ENCODE measurements at places on chromosomes 5 and 9. TPM values are rescaled to one million over a fixed set of nuclear protein-coding genes. Genes with fewer than 3 reads are reported as not detected.

GRCh38 chr9:126009047-126009446 is 261.9 kb downstream of the PBX3 start:
- no peaks in the 10 kb centered on the region for H3K4me1 ChIP-seq
- no peak for DNase-seq
- H3K27ac ChIP-seq, result no peak overlapping the region
- H3K4me3 ChIP-seq, result no peak overlapping the region
- H3K27me3 ChIP-seq, result peaks cover 2% of the 10 kb centered on the region
- no peaks in the 10 kb centered on the region for H3K36me3 ChIP-seq

GRCh38 chr5:170749911-170750431 is 33.6 kb upstream of the GABRP start:
- no peaks in the 10 kb centered on the region for H3K36me3 ChIP-seq
- H3K27ac ChIP-seq, result no peak overlapping the region
- H3K4me3 ChIP-seq, result no peak overlapping the region
- H3K27me3 ChIP-seq, result peaks cover 21% of the 10 kb centered on the region

- H3K27ac ChIP-seq, result no peak overlapping the region
- DNase-seq, result no peak
- H3K36me3 ChIP-seq, result no peaks in the 10 kb centered on the region
These were observed 105.1 kb upstream of the TNPO1 start for GRCh38 chr5:72711351-72711750.

GRCh38 chr9:127971357-127972235 is 9.2 kb downstream of the EEIG1 start:
- DNase-seq, result no peak
- peaks cover 4% of the 10 kb centered on the region for H3K36me3 ChIP-seq
- H3K27ac ChIP-seq, result peak overlapping the region; percentile 92
- H3K4me1 ChIP-seq, result peaks cover 97% of the 10 kb centered on the region
- no peaks in the 10 kb centered on the region for H3K27me3 ChIP-seq

- peaks cover under 1% of the 10 kb centered on the region for H3K4me1 ChIP-seq
- DNase-seq, result no peak
- no peak overlapping the region for H3K4me3 ChIP-seq
- no peaks in the 10 kb centered on the region for H3K27me3 ChIP-seq
- no peaks in the 10 kb centered on the region for H3K36me3 ChIP-seq
These were observed 162.0 kb upstream of the CDKN2B start for GRCh38 chr9:22170990-22171670.

DNA sequence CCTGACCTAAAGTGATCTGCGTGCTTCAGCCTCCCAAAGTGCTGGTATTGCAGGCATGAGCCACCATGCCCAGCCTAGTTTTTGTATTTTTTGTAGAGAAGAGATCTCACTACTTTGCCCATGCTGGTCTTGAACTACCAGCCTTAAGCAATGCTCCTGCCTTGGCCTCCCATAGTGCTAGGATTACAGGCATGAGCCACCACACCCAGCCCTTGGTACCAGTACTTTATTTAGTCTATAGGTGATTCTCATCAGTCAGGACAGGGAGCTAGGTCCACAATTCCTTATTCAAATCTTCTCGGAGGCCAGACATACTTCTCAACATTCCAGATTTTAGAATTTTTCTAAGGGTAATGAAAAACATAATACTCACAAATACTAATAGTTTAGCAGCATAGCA is 8.4 kb downstream of the ZNF131 start:
- no peak for DNase-seq
- no peaks in the 10 kb centered on the region for H3K27me3 ChIP-seq
- H3K4me1 ChIP-seq, result peaks cover 59% of the 10 kb centered on the region
- no peak overlapping the region for H3K4me3 ChIP-seq
- peaks cover 46% of the 10 kb centered on the region for H3K36me3 ChIP-seq

GRCh38 chr5:36529142-36529541 is 77.3 kb upstream of the SLC1A3 start:
- H3K27ac ChIP-seq, result no peak overlapping the region
- H3K36me3 ChIP-seq, result no peaks in the 10 kb centered on the region
- no peaks in the 10 kb centered on the region for H3K4me1 ChIP-seq

- peaks cover 15% of the 10 kb centered on the region for H3K27me3 ChIP-seq
- no peak for DNase-seq
- H3K36me3 ChIP-seq, result no peaks in the 10 kb centered on the region
- no peak overlapping the region for H3K27ac ChIP-seq
These were observed 275.2 kb upstream of the PCSK5 start for GRCh38 chr9:75615284-75615683.

DNA sequence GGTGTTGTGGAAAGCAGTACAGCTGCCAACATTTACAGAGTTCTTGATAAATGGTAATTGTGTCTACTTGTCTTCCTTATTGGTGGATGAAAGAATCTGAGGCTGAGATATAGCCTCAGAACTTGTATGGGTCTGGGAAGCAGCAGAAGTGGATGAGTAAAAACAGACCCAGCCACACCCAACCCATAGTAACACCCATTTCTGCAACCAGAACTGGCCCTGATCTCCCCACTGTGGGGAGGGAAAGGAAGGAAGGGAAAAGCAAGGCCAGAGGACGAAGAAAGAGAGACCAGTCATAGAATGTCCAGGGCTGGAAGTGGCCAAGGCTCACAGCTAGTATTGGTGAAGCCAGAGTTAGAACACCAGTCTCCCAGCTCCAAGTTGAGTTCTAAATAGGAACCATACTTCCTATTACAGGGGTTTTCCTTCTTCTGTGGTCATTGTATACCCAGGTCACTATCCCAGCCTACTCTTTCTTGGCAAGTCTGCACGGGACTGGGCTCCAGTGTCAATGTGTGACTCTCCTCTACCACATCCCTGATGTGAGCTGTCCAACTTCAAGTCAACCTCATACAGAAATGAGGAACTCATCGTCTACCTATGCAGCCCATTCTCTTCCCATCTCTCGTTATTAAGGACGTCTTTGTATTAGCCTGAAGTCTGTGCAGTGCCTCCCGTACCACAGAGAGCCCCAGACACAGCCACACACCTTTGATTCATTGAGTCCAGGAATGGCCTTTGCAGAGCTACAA is 35.9 kb downstream of the ITK start:
- no peaks in the 10 kb centered on the region for H3K27me3 ChIP-seq
- H3K4me1 ChIP-seq, result peaks cover 93% of the 10 kb centered on the region
- DNase-seq, result no peak
- H3K4me3 ChIP-seq, result peak overlapping the region; percentile 79
- peak overlapping the region; percentile 98 for H3K27ac ChIP-seq

DNA sequence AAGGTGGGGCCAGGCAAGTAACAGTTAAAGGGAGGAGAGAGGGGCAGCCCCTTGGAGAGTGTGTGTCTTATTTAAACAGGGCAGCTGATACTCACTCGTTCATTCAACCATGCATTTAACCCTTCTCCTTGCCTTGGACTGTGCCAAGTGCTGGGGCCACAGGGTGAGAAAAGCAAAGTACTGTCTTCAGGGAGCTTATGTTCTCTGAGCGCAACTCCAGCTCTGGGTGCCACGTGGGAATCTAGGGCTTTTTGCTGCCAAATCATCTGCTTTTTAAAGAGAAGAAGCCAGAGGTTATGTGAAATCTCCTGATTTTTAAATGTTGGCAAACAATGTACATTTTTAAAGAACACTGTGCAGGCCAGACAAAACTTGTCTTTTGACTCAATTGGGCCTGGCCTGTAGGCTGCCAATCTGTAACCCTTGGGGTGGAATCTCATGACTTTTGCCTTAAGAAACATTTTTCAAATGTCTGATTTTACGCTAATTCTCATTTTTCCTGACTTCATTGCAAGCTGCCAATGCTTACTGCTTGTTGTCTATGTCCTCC is 157.8 kb downstream of the NTRK2 start:
- H3K4me3 ChIP-seq, result no peak overlapping the region
- no peak for DNase-seq
- no peaks in the 10 kb centered on the region for H3K36me3 ChIP-seq
- no peaks in the 10 kb centered on the region for H3K27me3 ChIP-seq
- no peak overlapping the region for H3K27ac ChIP-seq

GRCh38 chr5:32710550-32711361 is at the start of gene NPR3:
Gene NPR3 (plus strand): TSS chr5:32711321. CDS start chr5:32711777, 456 bp downstream.
- no peaks in the 10 kb centered on the region for H3K36me3 ChIP-seq
- H3K4me3 ChIP-seq, result peak within 1 kb of the TSS; percentile 76
- no peak for DNase-seq
- H3K27ac ChIP-seq, result no peak within 1 kb of the TSS

LHX6 gene
- total RNA-seq, result 0.60 TPM

CCNO gene
- not detected for total RNA-seq

TAF11L10 gene
- total RNA-seq, result not detected

CLIC3 gene
- total RNA-seq, result 13.5 TPM

BRINP1 gene
- total RNA-seq, result not detected

PCDHGA11 gene
- total RNA-seq, result 0.36 TPM

Data from naive thymus-derived CD8-positive, alpha-beta T cell (primary cell).